ENCODE measurements at places on chromosomes 4 and X. TPM values are rescaled to one million over a fixed set of nuclear protein-coding genes. Genes with fewer than 3 reads are reported as not detected.

Gene CXCL11
- 0.69 TPM for total RNA-seq

Gene RASSF6
- total RNA-seq = 0.89 TPM

Gene TCP11X1
- total RNA-seq = not detected

Gene ARFIP1
- total RNA-seq = 55.8 TPM

Gene COQ2
- total RNA-seq = 18.8 TPM

Gene GLOD5
- total RNA-seq = not detected

Gene RAB40AL
- total RNA-seq = 0.59 TPM

Gene ZNF185
- total RNA-seq = 3.7 TPM

Gene RIBC1
- total RNA-seq = 11.0 TPM

GRCh38 chr4:88109123-88109881 lies 49.1 kb downstream of the ABCG2 start:
- H3K4me3 ChIP-seq = no peak overlapping the region
- no peak for DNase-seq
- H3K27ac ChIP-seq = no peak overlapping the region

DNA sequence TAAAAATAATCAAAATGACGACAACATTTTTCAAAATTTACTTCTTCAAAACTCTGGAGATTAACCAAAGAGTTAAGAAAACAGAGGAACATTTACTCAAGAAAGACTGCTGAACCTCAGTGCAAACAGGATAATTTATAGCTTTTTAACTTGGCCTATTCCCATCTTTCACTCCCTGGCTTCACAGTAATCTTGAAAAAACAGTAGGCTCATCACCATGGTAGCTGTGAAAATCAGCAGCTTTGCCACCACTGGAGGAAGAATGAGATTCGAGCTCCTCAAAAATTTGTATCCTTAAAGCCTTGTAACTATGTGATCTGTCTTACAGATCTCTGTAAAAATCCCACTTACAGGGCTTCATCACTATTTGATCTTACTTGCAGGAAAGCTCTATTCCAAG lies 447.7 kb upstream of the CTSO start:
- no peaks in the 10 kb centered on the region for H3K4me1 ChIP-seq
- H3K27ac ChIP-seq = no peak overlapping the region
- DNase-seq = no peak
- no peaks in the 10 kb centered on the region for H3K36me3 ChIP-seq

GRCh38 chr4:103934178-103934789 lies 214.5 kb upstream of the TACR3 start:
- DNase-seq = peak; percentile 72
- no peak overlapping the region for H3K27ac ChIP-seq
- no peaks in the 10 kb centered on the region for H3K27me3 ChIP-seq
- no peak overlapping the region for H3K4me3 ChIP-seq
- no peaks in the 10 kb centered on the region for H3K36me3 ChIP-seq

- peak overlapping the region; percentile 75 for H3K27ac ChIP-seq
- no peak overlapping the region for H3K4me3 ChIP-seq
- H3K36me3 ChIP-seq = peaks cover 2% of the 10 kb centered on the region
- peaks cover 6% of the 10 kb centered on the region for H3K4me1 ChIP-seq
These were observed 45.3 kb downstream of the SLC9A6 start for GRCh38 chrX:136030303-136031191.

GRCh38 chr4:20283039-20283438 lies 31.3 kb downstream of the SLIT2 start:
- H3K27me3 ChIP-seq = no peaks in the 10 kb centered on the region
- H3K36me3 ChIP-seq = no peaks in the 10 kb centered on the region
- no peak overlapping the region for H3K27ac ChIP-seq
- no peak overlapping the region for H3K4me3 ChIP-seq
- H3K4me1 ChIP-seq = no peaks in the 10 kb centered on the region

DNA sequence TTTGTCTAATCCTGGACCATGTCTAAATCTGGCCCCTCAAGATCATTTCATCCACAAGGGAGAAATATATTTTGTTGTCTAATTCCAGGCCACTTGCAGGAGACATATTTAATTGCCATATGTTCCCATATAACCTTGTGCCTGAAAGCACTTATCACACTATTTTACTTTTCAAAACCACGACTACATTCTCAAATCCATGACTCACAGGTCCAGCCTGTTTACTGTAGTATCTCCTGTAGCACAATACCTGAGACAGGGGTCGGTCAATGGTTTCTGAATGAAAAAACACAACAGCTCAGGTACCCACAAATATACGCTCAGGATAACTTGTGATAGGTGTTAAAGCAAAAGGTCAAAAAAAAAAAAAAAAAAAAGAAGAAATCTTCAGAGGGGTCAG lies 60.9 kb downstream of the SEC24D start:
- H3K4me1 ChIP-seq = no peaks in the 10 kb centered on the region
- H3K4me3 ChIP-seq = no peak overlapping the region
- H3K27me3 ChIP-seq = no peaks in the 10 kb centered on the region
- DNase-seq = no peak

DNA sequence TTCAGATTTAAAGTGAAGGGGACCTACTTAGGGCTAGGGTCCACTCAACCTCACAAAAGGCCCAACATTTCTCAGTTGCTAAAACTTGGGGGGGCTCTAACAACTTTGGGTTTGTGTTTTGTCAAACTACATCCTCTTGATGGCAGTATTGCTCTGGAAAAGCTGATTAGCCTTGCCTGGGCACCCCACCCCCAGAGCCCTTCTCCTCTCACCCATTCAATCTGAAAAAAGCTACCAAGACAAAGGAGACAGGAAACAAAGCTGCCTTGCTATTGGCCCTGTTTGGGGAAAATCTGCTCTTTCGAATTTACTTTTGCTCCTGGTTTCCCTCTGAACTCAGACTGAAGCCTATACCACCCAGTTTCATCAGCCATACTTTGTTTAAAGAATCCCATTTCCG lies 195.2 kb upstream of the STK26 start:
- no peaks in the 10 kb centered on the region for H3K36me3 ChIP-seq
- no peaks in the 10 kb centered on the region for H3K4me1 ChIP-seq
- H3K4me3 ChIP-seq = no peak overlapping the region
- no peak for DNase-seq
- H3K27ac ChIP-seq = no peak overlapping the region
- H3K27me3 ChIP-seq = peaks cover 4% of the 10 kb centered on the region

DNA sequence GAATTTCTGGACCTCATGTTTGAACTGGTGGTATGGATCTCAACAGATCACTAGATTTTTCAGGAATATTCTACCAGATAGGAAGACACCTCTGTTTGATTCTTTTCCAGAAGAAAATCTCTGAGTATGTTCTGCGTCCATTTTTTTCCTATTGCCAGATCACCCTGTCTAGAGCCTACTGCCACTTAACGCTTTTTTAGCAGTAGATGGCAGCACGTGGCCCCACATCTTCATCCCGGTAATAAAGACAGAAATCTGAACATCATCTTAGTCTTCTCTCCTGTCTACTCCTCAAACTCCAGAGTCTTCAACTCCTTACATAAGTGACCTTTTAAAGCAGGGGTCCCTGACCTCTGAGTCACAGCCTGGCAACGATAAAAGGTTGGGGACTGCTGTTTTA lies 184.7 kb downstream of the TMA16 start:
- no peaks in the 10 kb centered on the region for H3K27me3 ChIP-seq
- no peaks in the 10 kb centered on the region for H3K36me3 ChIP-seq
- DNase-seq = no peak
- H3K4me3 ChIP-seq = no peak overlapping the region

DNA sequence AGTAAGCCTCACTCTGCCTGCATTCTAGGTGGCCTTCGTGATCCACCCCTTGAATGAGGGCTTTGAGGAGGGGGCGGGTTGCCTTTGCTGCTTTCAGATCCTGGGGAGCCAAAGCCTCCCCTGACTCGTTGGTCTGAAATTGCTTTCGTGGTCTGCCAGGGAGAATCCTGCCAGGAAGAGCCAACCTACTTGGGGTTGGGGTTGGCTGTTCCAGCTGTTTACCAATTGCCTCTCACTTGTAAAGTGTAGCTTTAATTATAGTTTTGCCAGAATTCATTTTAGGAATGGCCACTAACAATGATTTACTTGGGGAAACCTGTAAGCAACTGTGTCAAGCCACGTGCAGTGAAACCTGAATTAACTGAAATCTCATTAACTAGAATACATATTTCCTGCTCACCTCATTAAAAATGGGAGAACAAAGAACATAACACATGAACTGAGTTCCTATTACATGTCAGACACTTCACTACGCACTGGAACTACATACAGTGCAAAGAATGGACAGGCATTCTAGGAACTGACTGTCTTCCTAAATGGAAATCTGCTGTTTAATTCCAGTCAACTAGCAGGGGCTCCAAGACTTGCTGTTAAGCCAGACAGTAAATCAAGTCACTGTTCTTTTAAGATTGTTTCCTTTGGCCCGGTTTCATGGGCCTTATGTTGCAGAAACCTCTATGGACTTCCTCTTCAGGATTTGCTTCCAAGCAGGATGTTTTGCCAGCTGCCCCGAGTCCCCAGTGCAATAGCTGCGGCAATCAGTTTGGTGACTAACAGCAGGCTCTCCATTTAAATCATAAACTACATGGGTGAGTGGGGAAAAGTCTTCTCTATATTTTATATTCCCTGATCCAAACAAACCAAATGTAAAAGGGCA lies 16.4 kb upstream of the NKRF start:
- peak; percentile 64 for DNase-seq
- H3K27ac ChIP-seq = peak overlapping the region; percentile 75
- H3K4me1 ChIP-seq = peaks cover 4% of the 10 kb centered on the region
- H3K27me3 ChIP-seq = no peaks in the 10 kb centered on the region
- no peak overlapping the region for H3K4me3 ChIP-seq

Measured in spinal cord (tissue), 10 donors.